ENCODE measurements at places on chromosomes 2 and 18.

DNA sequence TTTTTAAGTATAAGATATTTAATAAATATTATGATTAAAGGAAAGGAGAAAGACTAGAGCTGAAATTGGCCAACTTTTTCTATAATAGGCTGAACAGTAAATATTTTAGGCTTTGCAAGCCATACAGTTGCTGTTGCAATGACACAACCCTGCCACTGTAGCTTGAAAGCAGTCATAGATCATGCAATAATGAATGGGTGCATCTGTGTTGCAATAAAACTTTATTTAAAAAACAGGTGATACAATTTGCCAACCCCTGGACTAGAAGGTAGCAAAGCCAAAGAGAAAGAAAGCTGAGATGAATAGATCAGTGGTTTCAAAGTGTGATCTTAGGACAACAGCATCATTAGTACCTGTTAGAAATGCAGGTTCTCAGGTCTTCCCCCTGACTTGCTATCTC lies 219.1 kb downstream of the SETBP1 start:
- no peak for DNase-seq

DNA sequence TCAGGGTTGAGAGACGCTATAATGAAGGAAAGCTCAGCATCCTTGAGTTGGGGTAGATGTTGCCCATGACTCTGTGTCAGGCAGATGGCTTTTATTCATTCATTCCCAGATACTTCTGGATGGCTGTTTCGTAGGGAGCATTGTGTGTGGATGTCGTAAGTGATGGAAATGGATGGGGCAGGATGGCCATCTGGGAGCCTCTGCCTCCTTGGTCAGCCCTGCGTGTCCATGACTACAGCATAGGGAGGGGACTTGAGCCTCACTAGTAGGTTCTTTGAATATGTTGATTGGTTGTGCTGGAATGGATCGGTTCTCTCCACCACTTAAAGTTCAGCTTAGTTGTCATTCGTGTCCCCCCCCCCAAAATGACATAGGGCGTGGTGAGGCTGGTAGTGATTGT lies 44.9 kb downstream of the TGOLN2 start:
- no peak for DNase-seq

DNA sequence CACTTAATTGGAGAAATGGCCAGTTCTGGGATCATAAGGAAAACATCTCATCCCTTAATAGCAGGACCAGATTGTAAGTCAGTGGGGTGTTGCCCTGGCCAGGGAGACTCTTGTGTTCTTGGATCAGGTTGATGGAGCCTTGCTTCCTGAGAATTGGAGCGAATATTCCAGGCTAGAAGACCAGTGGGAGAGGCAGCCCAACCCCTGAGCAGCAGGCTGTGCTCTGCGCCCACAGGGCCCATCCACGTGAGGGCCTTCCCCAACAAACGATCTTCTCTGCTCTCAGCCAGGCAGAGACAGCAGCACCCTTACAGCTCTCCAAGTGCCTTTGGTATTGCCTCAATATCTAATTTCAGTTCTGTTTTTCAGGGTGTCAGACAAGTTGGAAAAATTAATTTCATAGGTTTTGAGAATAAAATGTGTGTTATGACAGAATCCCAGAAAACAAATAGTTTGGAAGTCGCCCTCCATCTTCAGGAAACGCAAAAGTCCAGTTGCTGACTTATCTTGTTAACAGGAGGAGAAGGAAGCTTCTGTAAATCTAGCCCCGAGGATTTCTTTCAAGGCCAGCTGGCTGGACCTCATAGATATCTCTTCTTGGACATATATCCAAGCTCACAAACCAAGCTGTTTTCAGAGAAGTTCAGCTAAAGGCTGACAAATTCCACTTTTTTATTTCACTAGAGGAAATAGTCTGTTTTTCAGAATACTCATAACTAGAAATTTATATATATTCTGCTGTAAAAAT lies 105.5 kb downstream of the COPS8 start:
- no peak for DNase-seq

DNA sequence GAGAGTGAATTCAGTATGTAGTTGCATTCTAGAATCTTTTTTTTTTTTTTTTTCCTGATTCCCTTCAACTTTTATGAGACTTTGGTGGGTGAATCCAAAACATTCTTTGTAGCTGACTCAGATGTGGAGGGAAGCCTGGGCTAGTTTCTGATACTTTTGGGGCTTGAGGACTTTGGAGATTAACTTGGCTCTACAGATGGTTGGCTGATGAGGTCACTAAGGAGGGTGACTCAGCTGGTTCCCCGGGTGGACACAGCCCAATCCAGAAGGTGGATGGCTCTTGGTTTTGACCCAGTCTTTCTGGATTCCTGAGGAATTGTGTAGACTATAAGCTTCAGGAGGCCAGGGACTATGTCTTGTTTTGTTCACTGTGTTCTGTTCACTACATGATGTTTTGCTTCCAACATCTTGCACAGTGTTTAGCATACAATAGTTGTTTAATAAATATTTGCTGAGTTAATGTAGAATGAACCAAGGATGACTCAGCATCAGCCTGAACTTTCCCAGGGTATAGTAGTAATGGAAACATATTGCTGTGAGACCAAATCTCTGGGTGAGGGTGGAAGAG lies 30.5 kb downstream of the LAMA3 start:
- DNase-seq, result no peak

- DNase-seq, result no peak
Measured at GRCh38 chr18:44850001-44850400, 169.3 kb downstream of the SETBP1 start.

DNA sequence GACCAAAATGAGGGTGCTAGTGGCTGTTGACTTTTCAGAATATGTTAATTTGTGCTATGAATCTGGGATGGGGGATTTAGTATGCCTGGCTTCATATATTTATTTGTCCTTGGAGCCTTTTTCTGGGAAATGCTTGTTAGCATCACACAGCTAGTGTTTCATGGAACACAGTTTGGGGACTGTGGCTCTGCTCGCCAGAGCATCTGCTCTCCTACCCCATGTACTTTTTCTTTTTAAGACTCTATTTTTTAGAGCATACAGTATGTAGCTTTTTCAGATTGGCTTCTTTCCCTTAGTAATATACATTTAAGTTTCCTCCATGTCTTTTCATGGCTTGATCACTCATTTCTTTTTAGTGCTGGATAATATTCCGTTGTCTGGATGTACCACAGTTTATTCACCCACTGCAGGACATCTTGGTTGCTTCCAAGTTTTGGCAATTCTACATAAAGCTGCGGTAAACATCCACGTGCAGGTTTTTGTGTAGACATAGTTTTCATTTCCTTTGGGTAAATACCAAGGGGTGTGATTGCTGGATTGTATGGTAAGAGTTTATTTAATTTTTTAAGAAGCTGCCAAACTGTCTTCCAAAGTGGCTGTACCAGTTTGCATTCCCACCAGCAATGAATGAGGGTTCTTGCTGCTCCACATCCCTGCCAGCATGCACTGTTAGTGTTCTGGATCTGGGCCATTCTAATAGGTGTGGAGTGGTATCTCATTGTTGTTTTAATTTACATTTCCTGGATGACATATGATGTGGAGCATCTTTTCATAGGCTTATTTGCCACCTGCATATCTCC lies 44.1 kb downstream of the EFR3B start:
- no peak for DNase-seq

DNA sequence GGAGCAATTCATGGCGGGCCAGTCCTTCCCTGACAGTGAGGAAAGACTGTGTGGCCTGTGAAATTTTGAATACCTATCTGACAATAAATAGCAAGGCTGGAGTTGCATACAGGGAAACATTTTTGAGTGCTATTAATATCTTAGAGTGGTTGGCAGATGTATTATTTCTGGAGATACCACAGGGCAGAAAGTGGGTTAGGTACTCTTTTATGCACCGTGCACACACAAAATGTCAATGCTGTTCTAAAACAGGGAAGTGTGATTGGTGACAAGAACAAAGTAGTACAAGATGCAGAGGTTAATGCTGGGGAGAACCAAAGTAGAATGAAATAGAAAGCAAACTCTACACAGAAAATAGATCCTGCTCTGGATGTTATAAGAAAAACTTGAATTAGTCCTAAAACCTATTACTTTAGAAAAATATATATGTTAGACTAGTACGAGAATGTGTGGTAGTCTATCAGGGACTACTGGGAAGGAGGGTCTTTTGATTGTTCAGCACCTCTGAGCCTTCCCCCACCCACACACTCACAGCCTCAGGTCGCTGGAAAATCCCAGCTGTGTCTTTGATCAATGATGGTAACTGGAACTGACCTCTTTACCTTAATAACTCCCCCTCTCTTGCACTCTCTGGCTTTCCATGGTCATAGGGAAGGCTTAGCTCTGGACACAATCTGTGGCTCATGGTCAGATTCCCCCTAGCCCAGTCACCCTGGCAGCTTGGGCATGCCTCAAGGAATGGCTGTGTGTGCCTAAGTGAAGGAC lies 58.2 kb downstream of the SERPINB8 start:
- no peak for DNase-seq

DNA sequence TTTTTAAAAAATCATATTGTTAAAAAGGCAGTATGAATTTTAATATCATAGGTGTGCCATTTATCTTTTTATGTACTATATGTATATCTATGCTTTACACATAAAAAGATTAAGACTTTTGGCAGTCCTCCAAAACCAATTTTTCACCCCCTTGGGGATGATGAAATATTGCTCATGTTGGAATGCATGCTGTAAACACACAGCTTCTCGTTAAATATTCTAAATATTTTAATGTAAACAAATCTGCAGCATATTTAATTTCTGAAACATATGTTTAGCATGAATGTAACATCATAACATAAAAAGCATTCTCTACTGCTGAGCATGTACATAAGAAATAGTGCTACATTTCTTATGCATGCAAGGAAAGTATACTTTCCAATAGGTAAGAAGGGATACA lies 484.3 kb upstream of the LRATD1 start:
- no peak for DNase-seq

DNA sequence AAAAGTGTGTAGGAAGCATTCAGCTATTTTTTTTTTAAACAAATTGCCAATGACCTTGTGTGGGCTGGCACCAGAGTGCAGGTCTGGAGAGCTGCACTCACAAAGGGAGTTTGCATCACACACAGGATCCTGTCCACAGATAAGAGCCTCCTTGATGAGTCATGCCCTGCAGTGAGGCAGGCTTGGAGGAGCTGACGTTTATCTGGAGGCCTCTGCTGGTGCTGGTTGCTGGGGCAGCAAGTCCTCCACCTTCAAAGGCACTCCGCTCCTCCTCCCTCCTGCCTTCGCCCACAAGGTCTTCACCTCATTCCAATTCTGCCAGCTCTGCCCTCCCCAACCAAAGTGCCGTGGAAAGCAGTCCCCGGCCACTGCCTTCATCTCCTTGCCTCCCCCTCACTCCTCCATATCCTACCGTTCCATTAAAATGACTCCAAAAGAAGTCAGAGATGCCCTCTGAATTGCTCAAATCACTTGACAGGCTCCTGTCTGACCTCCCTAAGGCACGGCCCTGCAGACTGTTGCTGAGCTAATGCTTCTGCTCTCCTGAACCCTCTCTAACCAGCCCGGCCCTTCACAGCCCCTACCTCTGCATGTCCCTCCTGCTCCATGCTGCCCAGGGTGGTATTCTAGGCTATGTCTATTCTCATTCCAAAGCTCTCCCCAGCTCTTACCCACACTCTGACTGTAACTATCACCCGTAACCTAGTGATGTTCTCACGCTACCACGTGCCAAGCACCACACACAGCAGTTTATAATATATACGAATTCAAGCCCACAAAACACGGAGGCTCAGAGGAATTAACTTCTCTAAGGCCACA lies 30.9 kb downstream of the LONRF2 start:
- DNase-seq, result no peak

DNA sequence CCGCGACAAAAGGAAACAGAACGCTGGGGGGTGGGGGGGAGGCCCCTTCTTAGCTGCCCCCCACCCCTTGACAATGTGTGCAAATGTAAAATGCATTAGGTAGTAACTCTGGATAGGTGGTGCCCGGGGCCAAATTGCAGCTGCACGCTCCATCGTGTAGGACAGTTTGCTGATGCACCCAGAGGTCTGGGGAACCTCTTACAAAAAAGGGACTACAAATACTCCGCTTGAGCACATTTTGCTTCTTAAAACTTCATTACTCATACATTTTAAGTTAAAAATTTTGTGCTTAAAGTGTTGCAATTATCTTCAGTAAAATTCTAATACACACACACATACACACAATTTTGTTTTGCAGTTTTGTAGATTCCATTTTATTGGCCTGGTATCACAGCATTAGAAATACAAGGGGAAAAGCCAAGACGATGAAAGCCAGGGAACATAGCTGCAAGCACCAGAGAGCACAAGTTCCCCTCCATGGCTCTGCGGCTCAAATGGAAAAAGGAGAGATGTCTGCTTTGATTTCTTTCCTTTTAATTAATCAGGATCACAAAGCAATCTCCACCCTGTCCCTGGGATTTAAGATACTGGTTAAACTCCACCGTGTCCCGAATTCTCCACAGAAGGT lies 582.1 kb downstream of the ZEB2 start:
- no peak for DNase-seq

- DNase-seq, result peak; percentile 14
Measured at GRCh38 chr2:85584857-85585780, 888 bp downstream of the VAMP5 start.

GRCh38 chr2:81942136-81942680 lies 1637.7 kb upstream of the LRRTM1 start:
- no peak for DNase-seq
